ENCODE measurements at places on chromosomes 16 and 17.

GRCh38 chr16:48647794-48648193 lies 37.8 kb upstream of the N4BP1 start:
- no peak for DNase-seq

GRCh38 chr17:45228763-45229539 lies 7.3 kb downstream of the FMNL1 start:
- DNase-seq, result peak; percentile 73

- DNase-seq, result no peak
These were observed 165.1 kb downstream of the XYLT1 start for GRCh38 chr16:17305694-17306093.

DNA sequence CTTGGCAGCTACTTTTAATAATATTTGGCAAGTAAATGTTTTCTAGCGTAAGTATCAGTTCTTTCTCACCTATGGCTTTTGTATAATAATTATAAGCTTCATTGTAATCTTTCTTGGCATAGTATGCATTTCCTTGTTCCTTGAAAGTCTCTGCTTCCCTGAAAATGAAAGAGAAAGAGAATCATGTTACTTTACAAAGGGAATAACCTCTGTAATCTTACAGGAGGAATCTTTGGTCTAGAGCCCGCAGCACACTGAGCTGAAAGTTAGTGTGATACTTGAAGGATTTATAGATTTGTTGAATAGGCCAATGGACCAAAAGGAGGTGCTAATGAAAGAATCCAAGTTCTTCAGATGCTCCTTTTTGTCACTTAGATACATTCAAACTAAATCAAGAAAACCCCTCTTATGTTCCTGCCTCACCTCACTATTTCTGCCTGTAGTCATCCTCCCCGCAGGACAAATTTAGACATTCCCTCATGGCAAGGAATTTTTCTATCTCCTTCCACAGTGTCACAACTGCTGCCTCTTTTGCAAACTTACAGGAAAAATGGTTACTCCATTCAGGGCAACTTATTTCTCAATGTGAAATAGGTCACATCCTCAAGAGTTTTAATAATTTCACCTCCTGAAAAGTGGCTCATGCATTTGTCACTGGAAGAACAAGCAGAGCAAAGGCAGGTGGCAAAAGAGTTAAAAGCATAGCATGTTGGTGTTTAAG lies 16.7 kb downstream of the DNAJC7 start:
- no peak for DNase-seq

DNA sequence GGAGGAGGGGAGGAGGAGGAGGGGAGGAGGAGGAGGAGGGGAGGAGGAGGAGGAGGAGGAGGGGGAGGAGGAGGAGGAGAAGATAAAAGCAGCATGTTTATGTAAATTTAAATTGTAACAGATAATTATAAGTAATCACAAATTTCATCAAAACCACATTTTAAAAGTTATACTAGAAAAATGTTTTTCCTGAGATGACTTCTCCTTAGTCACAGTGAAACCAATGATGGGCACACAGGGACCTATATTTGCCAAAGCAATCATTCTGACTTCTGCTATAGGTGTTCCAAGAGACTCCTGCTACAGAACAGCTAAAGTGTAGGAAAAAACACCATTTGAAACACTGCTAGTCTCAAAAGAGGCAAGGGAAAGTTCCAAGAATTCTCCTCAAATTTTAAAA lies 66.4 kb downstream of the CEP95 start:
- DNase-seq, result no peak

- DNase-seq, result no peak
These were observed 747.1 kb downstream of the CDH8 start for GRCh38 chr16:61289141-61289540.

DNA sequence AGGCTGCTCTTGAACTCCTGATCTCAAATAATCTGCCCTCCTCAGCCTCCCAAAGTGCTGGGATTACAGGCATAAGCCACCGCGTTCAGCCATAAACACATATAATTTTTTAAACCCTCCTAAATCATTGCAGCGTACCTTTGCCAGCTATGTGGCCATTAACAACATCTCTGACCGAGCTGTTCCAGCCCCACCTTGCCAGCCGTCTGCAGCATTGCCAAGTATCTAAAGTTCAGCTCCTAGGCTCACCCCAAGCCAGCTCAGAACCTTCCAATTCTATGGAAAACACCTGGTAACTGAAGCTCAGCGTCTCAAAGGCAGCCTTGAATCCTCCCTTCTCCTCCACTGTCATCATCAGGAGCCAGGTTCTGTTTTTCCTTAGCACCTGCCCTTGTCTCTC lies 5.1 kb upstream of the MEIOB start:
- DNase-seq, result no peak

DNA sequence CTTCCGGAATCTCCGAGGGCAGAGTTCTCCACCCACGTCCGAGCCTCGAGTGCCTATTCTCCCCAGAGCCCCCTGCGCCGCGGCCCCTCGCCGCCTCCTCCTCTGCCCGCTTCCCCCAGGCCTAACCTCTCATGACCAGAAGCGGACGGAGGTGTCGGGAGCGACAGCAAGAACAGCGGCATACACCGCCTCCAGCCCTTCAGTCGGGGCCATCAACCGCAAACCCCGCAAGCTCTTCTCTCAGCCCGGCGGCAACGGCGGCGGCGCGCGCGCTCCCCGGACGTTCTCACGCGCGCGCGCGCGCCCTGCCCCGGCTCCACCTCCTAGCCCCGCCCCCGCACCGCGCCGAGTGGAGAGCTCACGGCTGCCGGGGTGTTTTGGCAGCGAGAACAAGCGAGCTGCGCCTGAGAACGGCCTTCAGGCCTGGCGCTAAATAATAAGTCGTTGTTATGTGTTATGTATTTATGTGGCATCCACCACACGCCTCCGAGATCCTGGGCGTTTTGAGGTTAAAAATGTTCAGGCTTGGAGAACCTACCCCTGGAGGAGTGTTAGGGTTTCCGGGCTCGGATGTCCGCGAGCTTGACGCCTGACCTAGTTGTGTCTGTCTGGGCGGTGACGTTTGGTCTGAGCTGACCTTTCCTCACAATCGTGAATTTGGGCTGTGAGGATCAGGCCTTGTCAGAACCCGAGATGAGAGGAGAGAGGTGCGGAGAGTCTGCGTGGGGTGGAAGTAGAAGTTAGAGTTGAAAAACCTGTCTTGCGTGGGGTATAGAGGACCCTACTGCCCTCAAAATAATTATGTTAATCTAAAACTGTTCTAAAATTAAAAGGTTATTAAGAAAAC lies at the start of gene RNFT1:
Gene RNFT1, minus strand, starts transcription at position 259 of the 847 bp plus-strand sequence. Its CDS starts 77 bp downstream, at position 182.
- peak; percentile 95 for DNase-seq

GRCh38 chr17:8289103-8289397 lies 580 bp downstream of the RANGRF start:
- no peak for DNase-seq

DNA sequence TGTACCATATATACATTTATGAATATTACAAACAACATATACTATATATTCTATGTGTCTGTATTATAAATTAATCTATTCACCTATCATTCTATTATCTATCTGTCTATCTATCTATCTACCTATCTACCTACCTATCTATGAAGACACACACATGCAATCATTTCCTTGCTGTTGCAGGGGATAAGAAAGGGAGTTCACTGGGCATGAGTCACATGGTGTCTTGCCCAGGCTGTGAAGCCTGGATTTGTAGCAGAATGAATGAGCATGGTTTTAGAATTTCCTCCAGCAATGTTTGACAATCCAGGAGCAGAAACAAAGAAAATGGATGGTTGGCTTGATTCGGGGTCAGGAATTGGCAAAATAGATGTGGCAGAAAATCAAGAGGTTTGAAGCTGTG lies 23.2 kb upstream of the FAM20A start:
- no peak for DNase-seq

DNA sequence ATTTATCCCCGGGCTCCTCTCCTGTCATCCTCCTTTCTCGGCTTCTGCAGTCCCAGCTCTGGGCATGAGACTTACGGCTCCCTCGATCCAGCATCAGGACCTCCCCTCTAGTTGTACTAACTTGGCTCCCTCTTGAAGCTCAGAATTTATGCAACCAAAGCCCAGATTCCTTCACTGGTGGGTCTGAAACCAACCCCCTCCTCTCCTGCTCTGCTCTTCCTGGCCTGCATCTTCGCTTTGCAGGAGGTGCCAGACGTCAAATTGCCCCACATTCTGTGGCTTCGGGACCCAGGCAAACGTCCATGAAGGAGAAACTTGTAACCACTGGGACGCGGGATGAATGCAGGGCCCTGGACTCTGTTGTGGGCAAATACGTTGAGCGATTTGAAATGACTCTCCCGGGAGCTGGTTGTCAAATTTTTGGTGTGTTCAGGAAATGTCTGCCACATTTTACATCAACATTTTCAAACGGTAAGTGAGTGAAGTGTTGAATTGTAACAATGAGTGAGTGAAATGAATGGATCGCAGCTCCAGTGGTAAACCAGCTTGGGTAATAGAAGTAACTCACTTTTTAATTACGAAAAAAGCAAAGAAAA lies 29.3 kb upstream of the ELAC2 start:
- DNase-seq, result no peak

DNA sequence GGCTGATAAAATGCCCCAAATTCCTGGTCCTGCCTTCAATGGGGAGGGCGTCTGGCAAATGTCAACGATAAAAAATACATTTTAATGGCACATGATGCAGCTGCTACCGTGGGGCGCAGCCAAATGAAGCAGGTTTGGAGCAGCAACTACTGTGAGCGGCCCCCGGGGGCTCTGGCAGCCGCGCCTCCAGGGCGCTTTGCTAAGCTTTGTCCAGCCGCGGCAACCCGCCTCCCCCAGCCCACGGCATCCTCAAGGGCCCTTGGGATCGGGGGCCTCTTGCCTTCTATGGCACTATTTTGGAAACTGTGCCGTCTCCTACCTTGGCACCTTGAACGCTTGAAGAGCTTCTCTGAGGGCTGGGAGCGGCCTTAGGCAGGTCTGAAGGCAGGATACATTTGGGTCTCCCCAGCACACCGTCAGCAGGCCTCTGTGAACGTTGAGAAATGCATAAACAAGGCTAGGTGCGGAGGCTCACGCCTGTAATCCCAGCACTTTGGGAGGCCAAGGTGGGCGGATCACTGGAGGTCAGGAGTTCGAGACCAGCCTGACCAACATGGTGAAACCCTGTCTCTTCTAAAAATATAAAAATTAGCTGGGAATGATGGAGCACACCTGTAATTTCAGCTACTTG lies 25.1 kb downstream of the TBX4 start:
- no peak for DNase-seq

DNA sequence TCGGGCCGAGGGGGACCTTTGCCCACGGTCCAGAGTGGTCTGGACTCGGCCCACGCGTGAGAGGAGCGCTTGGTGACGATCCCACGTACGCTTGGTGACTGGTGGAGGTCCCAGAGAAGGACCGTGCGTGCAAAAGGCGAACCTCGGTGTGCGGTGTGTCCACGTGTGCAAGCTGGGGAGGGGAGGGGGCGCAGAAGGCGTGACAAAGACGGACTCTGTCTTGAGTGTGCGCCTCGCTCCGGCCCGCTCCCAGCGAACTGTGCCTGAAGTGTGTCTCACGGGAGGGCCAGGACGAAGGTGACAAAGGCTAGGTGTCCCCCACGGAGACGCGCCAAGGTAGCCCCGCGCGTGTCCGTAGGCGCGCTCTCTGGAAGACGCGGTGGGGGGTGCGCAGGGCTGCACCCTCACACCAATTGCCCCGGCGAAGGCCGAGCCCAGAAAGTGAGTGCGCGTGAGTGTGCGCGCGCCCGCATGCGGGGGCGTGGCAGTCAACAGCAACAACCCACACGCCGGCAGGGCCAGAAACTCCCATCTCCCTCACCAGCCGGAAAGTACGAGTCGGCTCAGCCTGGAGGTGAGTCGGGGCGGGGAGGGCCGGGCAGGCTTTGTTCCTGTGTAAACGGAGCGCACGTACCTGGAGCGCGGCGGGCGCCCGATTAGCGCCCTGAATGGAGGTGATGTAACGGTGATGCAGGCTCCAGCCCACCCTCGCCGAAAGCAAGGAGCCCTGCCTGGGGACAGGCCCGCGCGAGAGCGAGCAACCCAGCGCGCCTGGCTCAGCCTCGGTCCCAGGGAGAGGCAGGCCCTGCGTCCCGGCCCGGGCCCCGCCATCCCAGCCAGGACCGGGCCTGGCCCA lies at the start of gene GPRC5C:
Gene GPRC5C, plus strand, starts transcription at position 521 of the 856 bp plus-strand sequence. CDS start 7,689 bp downstream, outside the sequence.
- DNase-seq, result peak; percentile 82

DNA sequence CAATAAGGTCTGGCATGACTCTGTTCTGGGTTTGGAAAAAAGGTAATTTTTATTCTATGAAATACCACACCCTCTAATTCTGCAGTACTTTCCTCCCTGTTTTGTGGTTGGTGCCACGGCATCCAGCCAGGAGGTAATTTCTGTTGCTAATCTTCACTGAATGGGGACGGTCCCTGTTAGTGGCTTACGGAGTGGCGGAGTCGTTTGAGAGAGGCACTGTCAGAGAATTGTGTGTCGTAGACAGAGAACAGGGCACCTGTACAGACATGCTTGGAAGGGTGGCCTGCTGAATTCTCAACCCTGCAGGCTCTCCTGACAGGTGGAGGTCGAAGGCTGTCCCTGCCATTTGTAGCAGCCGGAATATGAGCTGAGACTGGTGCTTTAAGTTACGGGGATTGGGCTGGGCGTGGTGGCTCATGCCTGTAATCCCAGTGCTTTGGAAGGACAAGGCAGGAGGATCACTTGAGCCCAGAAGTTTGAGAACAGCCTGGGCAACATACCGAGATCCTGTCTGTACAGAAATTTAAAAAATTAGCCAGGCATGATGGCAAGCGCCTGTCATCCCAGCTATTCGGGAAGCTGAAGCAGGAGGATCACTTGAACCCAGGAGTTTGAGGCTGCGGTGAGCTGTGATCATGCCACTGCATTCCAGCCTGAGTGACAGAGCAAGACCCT lies 33.2 kb downstream of the EEF2K start:
- no peak for DNase-seq

DNA sequence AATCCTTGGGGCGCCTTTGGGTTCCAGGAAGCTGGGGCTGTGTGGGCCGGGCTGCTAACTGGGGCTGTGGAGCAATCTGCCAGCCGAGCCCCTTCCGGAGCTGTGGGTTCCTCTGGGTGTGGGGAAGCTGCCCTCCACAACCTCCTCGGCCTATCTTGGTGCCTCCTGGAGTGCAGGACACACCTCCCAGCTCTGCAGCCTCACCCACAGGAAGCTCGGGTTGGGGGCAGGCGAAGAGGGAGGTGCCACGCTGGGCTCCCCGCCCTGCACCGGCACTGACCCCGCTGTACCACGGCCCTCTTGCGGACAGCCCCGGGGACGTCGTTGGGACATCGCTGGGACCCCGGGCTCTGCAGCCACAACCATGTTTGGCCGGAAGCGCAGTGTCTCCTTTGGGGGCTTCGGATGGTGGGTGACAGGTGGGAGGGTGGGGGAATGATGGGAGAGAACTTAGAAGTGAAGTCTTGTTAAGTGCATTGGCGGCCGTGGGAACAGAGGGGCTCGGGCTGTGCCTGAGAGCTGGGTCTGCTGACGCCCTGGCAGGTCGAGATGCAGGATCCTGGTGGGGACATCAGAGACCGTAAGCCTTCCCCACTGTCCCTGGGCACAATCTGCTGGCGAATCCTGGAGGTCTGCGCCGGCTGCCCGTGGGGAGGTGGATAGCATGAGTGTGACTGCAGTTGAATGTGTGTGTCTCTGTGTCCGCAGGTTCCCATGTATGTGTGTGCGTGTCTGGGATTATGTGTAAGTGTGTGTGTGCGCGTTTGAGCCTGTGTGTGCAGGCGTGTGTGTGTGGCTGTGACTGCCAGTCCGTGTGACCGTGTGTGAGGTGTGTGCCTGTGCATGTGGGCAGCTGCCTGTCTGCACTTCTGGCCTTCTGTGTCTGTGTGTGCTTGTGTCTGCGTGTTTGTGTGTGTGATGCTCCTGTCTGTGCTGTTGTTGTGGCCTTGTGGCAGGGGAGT lies at the start of gene RAP1GAP2:
Gene RAP1GAP2, plus strand, starts transcription at position 275 of the 962 bp plus-strand sequence. Its CDS starts 90 bp downstream, at position 365.
- no peak for DNase-seq
